ENCODE measurements at places on chromosomes 1 and 21. TPM values are rescaled to one million over a fixed set of nuclear protein-coding genes. Genes with fewer than 3 reads are reported as not detected.

S100A11 gene
- total RNA-seq = 308 TPM

CXADR gene
- 151 TPM for total RNA-seq

ATP1A4 gene
- 0.43 TPM for total RNA-seq

NKAIN1 gene
- total RNA-seq = 0.14 TPM

AGL gene
- 13.9 TPM for total RNA-seq

GSTM1 gene
- 0.40 TPM for total RNA-seq

FAM43B gene
- total RNA-seq = 0.52 TPM

LEMD1 gene
- 1.0 TPM for total RNA-seq

HSD3B1 gene
- total RNA-seq = not detected

PDE4B gene
- 5.2 TPM for total RNA-seq

SLAMF9 gene
- total RNA-seq = not detected

FASLG gene
- 0.83 TPM for total RNA-seq

ZFP69B gene
- 1.8 TPM for total RNA-seq

CCDC185 gene
- total RNA-seq = not detected

LCE6A gene
- total RNA-seq = not detected

GSTM4 gene
- 44.1 TPM for total RNA-seq

OR2M3 gene
- total RNA-seq = not detected

PEX10 gene
- 17.9 TPM for total RNA-seq

LMO4 gene
- 101 TPM for total RNA-seq

LCE1F gene
- total RNA-seq = not detected

MASP2 gene
- total RNA-seq = not detected

PLA2G2C gene
- total RNA-seq = not detected

SESN2 gene
- 19.6 TPM for total RNA-seq

TESK2 gene
- total RNA-seq = 6.0 TPM

ITPKB gene
- 30.6 TPM for total RNA-seq

EPHB2 gene
- 3.7 TPM for total RNA-seq

TNFAIP8L2 gene
- total RNA-seq = 4.6 TPM

CFHR3 gene
- total RNA-seq = 0.49 TPM

TTC13 gene
- total RNA-seq = 18.4 TPM

ETV3L gene
- total RNA-seq = not detected

AK5 gene
- 1.2 TPM for total RNA-seq

ZSWIM5 gene
- total RNA-seq = 4.4 TPM

PITHD1 gene
- total RNA-seq = 49.0 TPM

FCMR gene
- 8.0 TPM for total RNA-seq

ZC3H12A gene
- total RNA-seq = 17.6 TPM

MRPS15 gene
- total RNA-seq = 47.4 TPM

ECM1 gene
- 681 TPM for total RNA-seq

DEPDC1 gene
- 0.78 TPM for total RNA-seq

AVPR1B gene
- 0.40 TPM for total RNA-seq

RGS18 gene
- total RNA-seq = 2.4 TPM

CASQ1 gene
- 0.37 TPM for total RNA-seq

IL12RB2 gene
- total RNA-seq = 0.98 TPM

PRRX1 gene
- total RNA-seq = 12.5 TPM

SAMD11 gene
- total RNA-seq = 15.0 TPM

SEMA4A gene
- 24.4 TPM for total RNA-seq

A3GALT2 gene
- total RNA-seq = not detected

REN gene
- total RNA-seq = not detected

KMO gene
- total RNA-seq = 0.83 TPM
